NCI-H510A treated with DMSO at 0.1 percent for 48 hours (cell line): ENCODE measurements at places on chromosomes 12 and 14.

GRCh38 chr12:109873653-109874052 is 6.7 kb downstream of the GLTP start:
- no peak for DNase-seq

DNA sequence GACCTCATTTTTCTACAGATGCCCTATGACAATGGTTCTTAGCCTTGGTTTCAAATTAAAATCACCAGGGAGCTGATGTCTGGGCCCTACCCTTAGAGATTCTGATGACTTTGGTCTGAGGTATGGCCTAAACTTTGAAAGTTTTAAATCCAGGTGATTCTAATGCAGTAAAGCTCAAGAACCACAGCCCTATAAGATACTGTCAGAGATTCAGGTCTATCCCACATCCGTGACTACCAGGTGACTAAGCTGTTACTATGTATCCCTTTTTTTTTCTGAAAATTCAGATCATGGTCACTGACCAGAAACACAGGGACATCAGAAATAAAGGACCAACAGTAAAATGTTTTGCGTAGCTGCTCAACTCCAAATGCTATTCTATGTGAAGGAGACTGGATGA is 148.8 kb upstream of the BMP4 start:
- no peak for DNase-seq

- DNase-seq = no peak
Measured at GRCh38 chr14:59150990-59151389, 37.5 kb upstream of the DAAM1 start.

DNA sequence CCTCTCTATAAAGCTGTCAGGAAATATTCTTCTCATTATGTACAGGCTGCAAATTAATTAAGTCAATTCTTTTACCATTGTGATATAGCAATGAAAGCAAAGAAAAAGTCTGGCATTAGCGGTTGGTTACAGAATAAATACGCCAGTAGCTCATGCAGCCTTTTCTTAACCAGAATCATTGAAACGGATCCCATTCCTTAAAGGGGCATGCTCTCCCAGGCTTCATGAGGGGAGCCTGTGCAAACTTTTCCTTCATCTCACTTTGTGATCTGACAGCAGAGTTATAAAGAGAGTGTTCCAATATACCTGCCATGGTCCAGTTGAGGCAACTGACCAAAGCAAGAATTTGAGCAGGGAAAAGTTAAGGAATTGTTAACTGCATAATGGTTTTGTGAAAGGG is 337.7 kb downstream of the EMP1 start:
- DNase-seq = no peak

DNA sequence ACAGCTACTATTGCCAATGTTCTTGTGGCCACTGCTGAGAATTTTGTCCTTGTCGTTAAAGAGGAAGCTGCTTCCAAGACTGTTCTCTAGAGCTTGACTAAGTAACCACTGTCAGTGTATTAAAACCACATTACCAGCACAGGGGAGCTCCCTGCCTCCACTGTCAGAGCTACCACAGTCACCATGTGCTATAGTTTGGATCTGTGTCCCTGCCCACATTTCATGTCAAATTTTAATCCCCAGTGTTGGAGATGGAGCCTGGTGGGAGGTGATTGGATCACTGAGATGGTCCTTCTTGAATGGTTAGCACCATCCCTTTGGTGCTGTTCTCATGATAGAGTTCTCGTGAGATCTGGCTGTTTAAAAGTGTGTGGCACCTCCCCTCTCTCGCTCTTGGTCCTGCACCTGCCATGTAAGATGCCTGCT is 23.2 kb upstream of the RAP1B start:
- DNase-seq = no peak

DNA sequence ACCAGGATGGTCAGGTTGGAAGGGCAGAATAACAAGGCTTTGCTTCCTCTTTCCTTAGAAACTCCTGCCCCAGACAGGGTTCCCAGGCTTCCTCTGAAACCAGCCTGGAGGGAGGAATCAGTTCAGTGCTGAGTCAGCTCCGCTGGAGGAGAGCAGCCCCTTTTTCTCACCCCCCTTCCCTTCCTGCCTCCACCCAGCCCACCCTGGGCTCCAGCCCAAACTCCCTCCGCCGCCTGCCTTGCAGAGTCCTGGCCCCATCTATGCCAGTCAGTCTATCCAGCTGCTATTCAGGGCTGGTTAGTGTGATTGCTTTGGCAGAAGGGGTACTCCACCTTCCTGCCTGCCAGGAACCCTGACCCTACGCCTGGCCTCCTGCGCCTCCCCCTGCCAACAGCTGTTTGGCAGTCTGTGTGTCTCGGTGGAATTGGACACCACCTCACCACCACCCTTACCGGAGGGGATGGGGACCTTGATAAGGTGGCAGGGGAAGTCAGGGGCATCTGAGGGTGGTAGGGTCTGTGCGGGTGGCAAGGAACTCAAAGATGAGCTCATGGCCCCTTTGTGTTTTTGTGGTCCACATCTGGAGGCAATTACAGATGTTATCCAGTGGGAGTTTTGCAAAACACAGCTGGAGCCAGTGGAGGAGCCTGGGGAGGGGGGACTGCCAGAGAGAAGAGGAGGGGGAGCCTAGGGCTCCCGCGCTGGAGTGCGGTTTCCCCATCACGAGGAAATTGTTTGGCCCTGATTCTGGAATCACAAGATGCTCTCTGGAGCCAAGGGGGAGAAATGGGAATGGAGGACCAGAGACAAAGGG is 12.2 kb downstream of the MMP14 start:
- no peak for DNase-seq

DNA sequence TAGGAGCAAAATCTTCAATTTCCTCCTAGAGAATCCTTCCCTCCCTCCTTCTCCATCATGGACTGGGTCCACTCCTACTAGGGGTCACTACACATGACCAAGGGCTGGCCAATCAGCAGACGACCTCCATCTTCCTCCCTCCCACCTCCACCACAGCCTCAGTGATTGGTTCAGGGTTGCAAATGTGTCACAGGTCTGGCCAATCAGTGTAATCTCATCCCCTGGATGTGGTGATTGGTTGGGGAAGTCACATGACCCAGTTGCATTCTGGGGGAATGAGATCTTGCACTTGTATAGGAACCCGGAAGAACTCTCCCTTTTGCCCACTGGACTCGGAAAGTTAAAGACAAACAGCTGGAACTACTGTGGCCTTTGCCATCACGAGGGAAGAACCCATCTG is 169.2 kb downstream of the PIWIL1 start:
- DNase-seq = no peak

DNA sequence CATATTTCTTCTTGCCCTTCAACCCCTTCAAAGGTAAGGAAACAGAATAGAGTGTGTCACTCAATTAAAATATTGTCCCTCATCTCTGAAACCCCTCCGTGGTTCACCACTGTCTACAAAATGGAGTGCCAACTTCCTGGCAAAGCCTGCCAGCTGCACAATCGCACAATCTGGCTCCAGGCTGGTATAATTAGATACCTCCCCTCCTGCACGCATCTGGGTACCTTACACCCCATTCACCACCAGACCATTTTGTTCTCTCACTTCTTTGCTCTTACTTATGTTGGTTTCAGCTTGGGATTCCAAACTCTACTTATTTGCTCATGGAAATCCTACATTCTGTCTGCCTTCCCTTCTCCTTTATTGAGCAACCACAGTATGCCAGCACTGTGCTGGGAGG is 314.9 kb downstream of the NUAK1 start:
- no peak for DNase-seq

DNA sequence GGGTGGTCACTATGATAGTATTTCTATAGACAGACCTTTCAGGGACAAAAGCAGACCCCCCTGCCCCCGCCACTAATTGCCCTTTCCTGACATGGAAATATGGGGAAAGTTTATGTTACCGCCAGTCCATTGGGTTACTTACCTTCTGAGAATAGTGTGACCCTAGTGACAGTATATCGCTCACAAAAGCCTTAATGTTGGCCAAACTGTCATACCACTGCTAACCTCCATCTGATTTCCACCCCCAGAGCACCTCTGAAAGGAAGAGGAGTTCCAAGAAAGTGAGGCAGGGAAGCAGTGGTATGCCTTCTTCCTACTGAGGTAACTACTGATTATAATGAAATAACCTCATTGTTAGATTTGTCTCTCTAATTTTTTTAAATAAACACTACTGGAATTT is 67.5 kb upstream of the CCDC91 start:
- DNase-seq = no peak

GRCh38 chr12:15863372-15863771 is 18.8 kb upstream of the STRAP start:
- DNase-seq = no peak

DNA sequence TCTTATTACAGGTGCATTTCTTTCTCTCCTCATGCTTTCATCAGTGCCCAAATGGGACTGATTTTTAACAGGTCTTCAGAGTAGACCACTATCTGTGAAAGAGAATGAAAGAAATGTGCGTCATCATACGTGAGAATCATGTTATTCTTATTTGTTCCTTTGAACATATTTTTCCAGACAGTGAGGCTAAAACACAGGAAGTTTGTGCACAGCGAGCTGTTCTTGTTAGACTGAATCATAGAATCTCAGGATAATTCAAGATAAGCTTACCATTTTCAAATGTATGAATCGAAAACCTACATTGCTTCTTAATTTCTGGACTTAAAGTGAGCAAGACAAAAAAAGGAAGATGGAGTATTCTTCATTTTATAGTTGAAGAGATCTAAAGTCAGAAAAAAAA is 383.1 kb downstream of the EGLN3 start:
- no peak for DNase-seq

DNA sequence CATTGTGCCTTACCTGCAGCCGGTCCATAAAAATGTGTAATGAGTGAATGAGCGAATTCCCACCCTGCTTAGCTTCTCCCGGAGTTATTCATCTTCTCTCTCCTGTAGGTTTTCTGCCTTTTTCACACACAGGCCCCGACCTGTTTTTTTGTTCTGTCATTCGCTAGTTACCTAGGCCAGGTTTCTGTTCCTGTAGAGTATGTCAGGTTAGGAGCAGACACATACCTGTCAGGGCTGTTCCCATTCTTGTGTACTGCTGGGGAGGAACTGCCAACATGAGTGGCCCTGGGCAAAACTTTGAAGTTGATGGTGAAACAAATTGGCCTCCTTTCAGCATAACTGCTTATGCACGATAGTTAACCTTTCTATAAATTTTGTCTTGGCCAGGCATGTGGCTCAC is 140.1 kb downstream of the SYNE2 start:
- no peak for DNase-seq

DNA sequence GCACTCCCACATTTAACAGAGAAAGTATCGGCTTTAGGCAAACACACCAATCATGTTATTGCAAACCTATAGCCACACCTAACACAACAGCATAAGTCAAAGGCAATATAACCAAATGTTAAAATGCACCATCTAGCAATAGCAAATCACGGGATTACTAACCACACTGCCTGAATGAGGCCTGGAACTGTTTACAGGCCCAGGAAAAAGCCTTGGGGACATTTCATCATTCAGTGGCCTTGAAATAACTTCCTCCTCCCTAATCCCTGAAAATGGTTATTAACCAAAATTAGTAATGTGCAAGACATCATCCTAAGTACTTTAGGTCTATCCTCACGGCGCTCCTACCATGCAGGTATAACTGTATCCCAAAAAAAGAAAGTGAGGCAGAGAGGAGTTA is 2.3 kb downstream of the GALC start:
- DNase-seq = no peak

GRCh38 chr12:130613131-130613530 is 103.0 kb downstream of the RIMBP2 start:
- no peak for DNase-seq

DNA sequence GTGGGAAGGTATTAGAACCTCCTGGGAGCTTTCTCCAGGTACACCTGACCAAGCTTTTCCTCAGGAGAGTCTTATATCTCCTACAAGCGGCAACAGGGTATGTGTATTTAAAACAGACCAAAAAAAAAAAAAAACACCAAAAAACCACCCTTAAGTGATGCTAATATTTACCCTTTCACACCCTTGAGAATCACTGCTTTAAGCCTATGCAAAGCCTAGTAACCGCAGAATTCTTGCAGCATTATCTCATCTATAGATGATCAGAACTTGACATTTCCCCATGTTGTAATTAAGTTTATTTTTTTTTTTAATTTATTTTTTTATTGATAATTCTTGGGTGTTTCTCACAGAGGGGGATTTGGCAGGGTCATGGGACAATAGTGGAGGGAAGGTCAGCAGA is 19.3 kb downstream of the ZNF641 start:
- DNase-seq = no peak

DNA sequence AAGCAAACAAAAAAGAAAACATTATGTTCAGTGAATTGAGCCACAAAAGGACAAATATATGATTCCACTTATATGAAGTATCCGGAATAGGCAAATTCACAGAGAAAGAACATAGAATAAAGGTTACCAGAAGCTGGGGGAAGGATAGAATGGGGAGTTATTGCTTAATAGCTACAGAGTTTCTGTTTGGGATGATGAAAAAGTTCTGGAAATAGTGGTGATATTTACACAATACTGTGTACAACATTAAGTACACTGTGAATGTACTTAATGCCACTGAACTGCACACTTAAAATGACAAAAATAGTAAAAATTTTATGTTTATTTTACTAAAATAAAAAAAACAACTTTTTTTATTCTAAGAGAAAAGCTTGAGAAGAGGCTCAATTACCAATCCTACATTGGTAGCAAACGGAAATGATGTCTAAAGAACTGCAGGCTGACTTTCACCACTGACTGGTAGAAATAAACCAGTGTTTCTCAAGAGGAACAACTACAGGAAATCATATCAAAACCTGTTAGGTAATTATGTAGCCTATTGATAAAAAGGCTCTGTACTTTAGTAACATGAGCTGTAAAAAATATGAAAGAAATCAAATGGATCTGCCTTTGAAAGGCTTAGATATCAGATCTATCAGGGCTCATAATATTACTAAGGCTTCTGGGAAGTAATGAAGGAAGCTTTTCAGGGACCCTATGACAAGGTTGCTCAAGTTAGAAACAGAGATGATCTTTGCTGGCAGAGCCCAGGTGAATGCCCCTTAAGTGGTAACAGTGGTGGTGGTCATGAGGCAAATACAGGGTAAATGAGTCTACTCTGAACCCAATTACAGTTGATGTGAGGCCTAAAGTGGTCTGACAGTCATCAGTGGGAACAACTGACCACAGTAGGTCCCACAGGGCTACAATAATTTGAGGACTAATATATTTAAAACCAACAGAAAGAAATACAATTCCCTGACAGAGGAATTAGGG is 41.3 kb downstream of the BAZ1A start:
- DNase-seq = no peak

- DNase-seq = no peak
Measured at GRCh38 chr12:110778833-110779577, 36.3 kb upstream of the PPP1CC start.

DNA sequence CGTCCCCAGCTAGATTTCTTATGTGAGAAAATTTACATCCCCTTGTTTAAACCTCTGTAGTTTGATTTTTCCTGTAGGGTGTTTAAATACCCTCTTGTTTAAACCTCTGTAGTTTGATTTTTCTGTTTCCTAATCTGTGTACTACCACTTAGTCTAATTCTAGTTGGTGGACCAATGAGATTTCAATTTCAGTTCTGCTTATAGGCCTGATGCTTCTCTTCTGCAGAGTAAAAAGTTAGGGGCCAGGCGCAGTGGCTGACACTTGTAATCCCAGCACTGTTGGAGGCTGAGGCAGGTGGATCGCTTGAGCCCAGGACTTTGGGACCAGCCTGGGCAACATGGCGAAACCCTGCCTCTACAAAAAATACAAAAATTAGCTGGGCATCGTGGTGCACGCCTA is 11.5 kb downstream of the UBC start:
- no peak for DNase-seq

GRCh38 chr14:56115334-56115870 is 2.8 kb upstream of the PELI2 start:
- DNase-seq = no peak
